ENCODE measurements at places on chromosomes 5 and 9. TPM values are rescaled to one million over a fixed set of nuclear protein-coding genes. Genes with fewer than 3 reads are reported as not detected.

Gene TJP2
- 110 TPM for total RNA-seq

Gene NSMF
- 11.5 TPM for total RNA-seq

Gene ASPN
- total RNA-seq: 5.7 TPM

DNA sequence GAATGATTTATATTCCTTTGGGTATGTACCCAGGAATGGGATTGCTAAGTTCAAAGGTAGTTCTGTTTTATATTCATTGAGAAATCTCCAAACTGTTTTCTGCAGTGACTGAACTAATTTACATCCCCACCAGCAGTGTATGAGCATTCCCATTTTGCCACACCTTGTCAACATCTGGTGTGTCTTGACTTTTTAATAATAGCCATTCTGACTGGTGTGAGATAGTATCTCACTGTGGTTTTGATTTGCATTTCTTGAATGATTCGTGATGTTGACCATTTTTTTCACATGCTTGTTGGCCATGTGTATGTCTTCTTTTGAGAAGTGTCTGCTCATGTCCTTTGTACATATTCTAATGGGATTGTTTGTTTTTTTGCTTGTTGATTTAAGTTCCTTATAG, 421.5 kb downstream of the KIAA0825 start:
- no peak for DNase-seq

DNA sequence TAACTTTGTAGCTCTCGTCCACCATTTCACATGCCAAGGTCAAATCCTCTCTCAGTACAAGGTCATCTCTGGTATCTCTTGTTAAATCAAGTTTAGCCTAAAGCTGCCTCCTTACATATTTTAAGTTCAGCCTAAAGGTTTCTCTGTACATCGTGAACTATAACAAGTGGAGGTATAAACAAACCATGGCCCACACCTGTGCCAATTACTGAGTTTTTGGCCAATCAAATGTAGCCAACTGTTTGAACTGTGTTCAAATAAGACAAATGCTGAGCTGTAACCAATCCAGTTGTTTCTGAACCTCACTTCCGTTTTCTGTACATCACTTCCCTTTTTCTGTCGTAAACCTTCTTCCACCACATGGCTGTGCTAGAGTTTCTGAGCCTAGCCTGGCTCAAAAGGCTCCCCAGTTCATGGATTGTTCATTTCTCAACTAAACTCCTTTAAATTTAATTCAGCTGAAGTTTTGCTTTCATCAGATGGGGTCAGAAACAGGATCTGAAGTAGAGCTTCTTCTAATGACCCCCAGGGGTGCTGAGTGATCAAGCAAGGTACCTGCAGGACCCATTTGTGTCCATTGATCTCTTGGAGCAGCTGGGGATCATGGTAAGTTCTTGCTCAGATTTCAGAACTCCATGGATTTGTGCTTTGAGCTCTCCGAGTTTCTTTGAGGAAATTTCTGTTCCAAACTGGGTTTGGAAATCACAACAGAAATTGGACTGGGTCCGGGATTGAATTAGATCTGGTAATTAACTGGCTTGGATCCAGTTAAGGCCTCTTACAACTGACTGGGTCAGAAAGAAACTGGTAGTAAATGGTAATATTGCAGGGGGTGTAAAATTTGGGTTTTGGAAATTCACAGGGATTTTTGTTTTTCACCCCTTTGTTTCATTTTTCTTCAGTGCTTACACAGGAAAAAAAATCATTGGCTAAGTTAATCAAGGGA, 11.0 kb upstream of the NANS start:
- DNase-seq: no peak

DNA sequence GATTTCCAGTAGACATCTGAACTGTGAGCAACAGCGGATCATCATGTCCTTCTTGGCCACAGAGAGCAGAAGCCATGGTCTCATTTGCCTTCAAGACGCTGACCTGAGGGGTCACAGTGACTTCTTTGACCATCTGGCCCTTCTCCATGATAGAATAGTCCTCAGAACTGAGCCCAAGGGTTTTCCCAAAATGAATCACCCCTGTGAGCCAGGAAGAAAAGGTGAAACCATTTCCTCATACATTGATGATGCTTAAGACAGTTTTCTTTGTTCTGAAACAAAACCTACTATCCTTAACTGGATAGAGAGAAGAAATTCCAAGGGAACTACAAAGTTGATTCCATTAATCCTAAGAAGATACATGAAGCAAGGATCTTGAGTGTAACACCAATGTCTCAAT, 503.9 kb downstream of the CTNND2 start:
- no peak for DNase-seq

GRCh38 chr5:152634586-152634985, 229.5 kb upstream of the NMUR2 start:
- DNase-seq: no peak

DNA sequence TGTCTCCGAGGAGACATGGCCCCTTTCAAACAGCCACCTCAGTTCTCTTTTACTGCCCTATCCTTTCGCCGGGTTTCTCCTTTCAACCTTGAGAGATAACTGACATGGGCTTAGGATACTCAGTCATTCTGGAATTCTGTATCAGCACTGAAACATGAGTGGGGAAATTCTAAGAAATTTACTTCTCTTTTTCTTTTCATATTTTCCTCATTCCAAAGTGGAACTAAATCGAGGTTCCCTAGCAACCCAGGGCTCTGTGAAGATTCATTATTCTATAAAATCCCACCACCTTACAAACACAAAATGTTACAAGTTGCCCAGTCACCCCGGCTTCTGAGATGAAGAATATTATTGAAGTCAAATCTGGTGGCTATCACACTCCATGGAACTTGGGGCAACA, 319.2 kb downstream of the ENC1 start:
- DNase-seq: no peak

DNA sequence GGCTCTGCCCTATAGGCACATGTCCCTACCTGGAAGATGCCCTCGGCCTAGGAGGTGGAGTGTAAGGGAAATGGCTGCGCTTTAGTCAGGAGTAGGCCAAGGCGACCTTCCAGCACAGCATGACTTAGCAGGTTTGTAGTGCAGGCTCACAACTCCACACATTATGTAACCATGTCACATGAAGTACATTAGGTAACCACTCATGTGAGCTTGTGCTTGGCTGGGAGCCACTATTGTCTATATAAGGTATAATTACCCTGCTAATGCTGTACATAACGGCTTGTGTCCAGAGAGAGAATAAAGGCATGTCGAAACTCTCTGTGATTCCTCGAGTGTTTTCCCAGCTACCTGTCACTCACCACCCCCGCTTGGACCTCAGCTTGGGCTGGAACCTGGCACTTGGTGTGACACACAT, 74.9 kb downstream of the CAMK4 start:
- DNase-seq: no peak
